Activated naive CD8-positive, alpha-beta T cell treated with anti-CD3 and anti-CD28 coated beads, Interleukin-2, amount 10 ng/mL, durations not matched to agents 7 days and 5 days (primary cell): ENCODE measurements at places on chromosomes 4 and X.

- no peak for DNase-seq
Measured at GRCh38 chrX:20224814-20225487, 41.8 kb downstream of the RPS6KA3 start.

- DNase-seq = peak; percentile 29
Measured at GRCh38 chrX:17377091-17377717, 2.2 kb downstream of the NHS start.

GRCh38 chr4:156132196-156132595 is 178.5 kb upstream of the CTSO start:
- no peak for DNase-seq

GRCh38 chr4:4770610-4771009 is 88.9 kb upstream of the MSX1 start:
- DNase-seq = no peak

- no peak for DNase-seq
Measured at GRCh38 chr4:70868778-70869177, 29.1 kb upstream of the GRSF1 start.

GRCh38 chr4:7828011-7828720 is 111.5 kb downstream of the AFAP1 start:
- peak; percentile 42 for DNase-seq

DNA sequence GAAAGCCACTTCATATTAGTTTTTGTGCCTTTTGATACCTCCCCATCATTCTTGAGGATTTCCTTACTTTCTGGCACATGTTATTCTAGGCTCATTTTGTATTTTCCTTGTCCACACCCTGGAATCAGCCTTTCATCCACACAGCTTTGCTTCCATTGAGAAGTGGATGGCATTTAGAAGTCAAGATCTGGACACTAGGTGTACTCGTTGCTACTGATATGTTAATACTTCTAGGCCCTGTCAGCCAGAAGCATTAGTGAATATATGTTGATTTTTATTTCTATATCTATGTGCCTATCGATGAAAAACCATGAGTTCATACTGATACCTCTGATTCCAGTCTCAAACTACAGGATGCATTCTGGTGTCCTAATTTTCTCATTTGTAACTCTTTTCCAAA is 73.2 kb downstream of the ARHGAP24 start:
- DNase-seq = no peak

DNA sequence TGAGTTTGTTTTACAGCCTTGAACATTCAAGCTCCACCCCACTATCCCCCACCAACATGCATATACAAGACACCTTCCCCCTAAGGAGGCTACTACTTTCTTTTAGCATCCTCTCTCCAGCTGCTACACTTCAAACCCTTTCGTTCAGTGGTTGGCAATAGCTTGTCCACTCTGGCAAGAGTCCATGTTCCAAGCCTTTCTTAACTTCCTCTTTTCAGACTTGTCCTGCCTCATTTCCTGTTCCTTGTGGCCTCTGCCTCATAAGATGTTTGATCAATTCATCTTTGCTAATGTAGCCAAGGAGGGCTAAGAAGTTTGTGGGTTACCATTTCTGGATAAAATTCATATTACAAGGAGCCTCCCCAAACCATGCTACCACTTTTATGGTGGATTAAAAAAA is 20.8 kb upstream of the ZCCHC12 start:
- DNase-seq = no peak

DNA sequence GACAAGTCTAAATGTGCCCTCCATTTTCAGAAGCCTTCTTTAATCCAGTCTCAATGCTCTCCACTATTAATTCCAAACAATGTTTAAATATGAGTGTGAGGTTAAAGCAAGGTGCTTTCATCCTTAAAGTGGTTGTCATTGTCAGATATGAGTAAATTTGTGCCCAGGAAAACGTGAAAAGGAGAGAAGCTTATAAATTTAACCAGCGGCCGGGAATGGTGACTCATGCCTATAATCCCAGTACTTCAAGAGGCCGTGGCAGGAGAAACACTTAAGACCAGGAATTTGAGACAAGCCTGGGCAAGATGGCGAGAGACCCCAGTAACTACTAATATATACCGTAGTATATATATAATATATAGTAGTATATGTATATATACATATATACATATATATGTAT is 270.0 kb downstream of the ARHGAP24 start:
- no peak for DNase-seq

GRCh38 chr4:145929415-145930178 is 9.0 kb downstream of the ZNF827 start:
- DNase-seq = no peak

- no peak for DNase-seq
Measured at GRCh38 chr4:26786916-26787315, 73.7 kb upstream of the STIM2 start.

GRCh38 chr4:41164405-41164804 is 49.9 kb downstream of the APBB2 start:
- DNase-seq = no peak

DNA sequence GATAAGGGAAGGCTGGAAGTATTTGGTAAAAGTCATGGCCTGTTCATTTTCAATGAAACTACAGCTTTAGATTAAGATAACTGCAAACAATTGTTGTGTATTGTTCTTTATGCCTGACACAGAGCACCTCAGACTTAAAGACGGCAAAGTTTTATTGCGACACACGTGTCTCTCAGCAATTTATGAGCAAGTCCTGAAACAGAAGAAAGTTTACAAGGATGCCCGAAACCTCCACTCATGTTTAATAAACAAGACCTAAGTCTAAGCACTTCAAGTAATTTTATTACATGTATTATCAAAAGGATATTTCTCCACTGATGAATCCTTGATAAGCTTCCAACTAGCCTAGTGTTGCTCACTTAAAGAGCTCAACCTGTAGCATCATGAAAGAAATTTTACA is 51.0 kb downstream of the DHX15 start:
- no peak for DNase-seq

- no peak for DNase-seq
Measured at GRCh38 chr4:140046543-140046942, 107.4 kb downstream of the MAML3 start.

- DNase-seq = no peak
Measured at GRCh38 chrX:96204928-96205327, 479.7 kb upstream of the DIAPH2 start.

GRCh38 chr4:170110285-170110672 is 20.5 kb upstream of the AADAT start:
- no peak for DNase-seq

GRCh38 chr4:108263057-108263456 is 94.3 kb upstream of the LEF1 start:
- DNase-seq = no peak

DNA sequence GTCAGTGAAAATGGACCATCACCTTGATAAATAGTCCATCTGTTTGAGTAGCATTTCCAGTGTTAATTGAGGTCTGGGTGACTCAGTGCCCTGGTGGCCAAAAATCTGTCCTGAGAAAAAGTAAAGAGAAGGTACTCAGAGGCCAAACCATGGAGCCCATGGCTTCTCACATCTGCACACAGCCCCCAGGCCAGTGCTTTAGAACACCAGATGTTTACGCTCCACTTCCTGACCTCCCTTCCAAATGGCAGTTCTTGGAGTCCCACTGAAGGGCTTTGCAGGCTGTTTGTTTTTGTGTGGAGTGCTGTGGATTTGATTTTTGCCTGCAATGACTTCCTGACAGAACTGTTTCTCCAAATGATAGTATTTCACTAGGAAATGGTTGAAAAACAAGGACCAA is 60.2 kb upstream of the GPC4 start:
- DNase-seq = no peak

GRCh38 chr4:20281453-20281852 is 29.7 kb downstream of the SLIT2 start:
- DNase-seq = no peak

- no peak for DNase-seq
Measured at GRCh38 chrX:107154787-107155620, 36.4 kb upstream of the RBM41 start.

DNA sequence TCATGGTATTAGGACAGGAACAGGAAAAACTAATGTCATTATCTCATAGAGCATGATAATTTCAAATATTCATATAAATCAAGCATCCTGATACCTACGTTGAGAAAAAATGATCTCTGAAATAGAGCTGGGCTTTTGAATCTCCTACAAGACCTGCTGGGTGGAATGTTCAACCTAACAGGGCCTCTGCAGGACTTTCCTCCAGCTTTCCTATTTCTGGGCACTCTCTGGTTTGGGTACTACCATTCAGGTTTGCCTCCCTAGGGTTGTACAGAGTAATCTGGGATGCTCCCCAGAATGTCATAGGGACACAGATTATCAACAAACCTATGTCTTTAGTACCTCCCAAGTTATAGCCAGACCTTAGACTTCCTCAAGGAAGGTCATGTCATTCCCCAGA is 108.9 kb downstream of the CDS1 start:
- DNase-seq = no peak

DNA sequence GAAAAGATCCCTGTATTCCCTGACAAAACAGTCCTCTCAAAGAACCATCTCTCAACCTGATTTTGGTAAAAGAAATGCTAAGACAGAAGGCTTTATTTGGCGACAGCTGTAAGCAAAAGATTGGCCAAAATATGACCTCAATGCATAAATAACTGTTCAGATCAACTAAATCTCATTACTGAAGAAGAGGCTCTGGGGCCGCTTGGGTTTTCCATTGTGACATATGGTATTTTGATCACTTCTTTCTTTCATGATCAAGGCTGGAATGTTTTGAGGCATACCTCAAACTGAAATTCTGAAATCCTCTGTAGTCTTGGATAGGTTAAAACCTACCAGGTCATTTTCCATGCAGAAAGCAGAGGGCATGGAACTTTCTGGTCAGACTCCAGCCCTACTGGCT is 106.3 kb downstream of the C4orf51 start:
- no peak for DNase-seq

- no peak for DNase-seq
Measured at GRCh38 chr4:130293692-130294091, 1197.7 kb downstream of the C4orf33 start.

- no peak for DNase-seq
Measured at GRCh38 chr4:48780865-48781214, 761 bp upstream of the FRYL start.

DNA sequence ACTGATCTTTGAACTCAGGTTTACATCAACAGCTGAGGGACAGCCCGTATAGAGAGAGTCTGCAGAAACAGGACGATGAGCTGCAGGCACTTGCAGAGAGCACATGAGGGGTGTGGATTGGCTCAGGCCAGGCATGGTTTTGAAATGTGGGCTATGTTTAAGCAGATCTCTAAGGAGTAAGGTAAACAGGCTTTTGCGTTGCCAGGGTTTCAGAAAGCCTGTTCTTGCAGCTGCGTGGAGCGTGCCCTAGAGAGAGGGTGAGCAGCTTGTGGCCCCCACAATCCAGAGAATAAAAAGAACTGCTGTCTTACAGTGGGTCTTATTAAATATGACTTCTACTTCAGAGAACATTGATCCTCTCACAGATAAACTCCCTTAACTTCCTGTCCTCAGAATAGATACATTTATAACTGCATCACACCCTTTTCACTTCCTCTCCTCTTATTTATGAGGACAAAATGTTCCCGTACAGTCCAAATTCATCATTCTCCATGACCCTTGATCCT is 64.1 kb downstream of the TMA16 start:
- DNase-seq = no peak

GRCh38 chr4:150801833-150802232 is 213.3 kb downstream of the LRBA start:
- no peak for DNase-seq

DNA sequence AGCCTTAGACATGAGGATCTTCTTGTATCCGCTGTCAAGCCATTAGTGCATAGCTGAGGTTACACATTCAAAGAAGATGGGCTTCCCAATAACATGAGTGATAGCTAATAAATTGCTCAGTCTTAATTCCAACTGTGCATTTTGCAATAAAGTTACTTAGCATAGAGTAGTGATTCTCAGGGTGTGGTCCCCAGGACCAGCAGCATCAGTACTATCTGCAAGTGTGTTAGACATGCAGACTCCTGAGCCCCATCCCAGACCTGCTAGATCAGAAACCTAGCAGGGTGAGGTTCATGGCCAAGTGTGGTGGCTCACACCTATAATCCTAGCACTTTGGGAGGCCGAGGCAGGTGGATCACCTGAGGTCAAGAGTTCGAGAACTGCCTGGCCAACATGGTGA is 20.1 kb downstream of the ATP10D start:
- DNase-seq = no peak

GRCh38 chr4:101306225-101306624 is 41.1 kb downstream of the PPP3CA start:
- DNase-seq = no peak

DNA sequence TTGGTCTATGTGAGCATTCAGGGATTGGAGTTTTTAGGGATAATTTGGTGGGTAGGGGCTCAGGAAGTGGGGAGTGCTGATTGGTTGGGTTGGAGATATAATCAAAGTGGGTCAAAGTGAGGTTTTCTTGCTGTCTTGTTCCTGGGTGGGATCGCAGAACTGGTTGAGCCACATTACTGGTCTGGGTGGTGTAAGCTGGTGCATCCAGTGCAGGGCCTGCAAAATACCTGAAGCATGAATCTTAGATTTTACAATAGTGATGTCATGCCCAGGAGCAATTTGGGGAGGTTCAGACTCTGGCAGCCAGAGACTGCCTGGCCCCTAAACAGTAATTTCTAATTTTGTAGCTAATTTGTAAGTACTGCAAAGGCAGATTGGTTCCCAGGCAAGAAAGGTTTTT is 665.6 kb upstream of the PRKX start:
- DNase-seq = no peak

DNA sequence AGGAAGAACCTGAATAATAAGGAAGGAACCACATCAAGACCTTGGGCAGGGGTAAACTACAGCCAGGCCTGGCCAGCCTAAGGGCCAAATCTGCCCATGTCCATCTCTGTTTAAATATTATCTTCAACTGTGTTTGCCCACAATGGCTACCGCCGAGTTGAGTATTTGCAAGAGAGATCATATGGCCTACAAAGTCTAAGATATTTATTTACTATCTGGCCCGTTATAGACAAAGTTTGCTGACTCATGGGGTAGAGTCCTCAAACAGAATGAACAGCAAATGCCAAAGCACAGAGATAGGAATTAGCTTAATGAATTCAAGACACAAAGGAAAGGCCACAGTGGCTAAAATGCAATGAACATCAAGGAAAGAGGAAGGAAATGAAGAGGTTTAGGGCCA is 44.8 kb downstream of the RPS6KA3 start:
- no peak for DNase-seq
